ENCODE measurements at places on chromosomes 16 and 17. TPM values are rescaled to one million over a fixed set of nuclear protein-coding genes. Genes with fewer than 3 reads are reported as not detected.

NOD2 gene
- total RNA-seq, result not detected

ZDHHC7 gene
- total RNA-seq, result 55.0 TPM

KRT39 gene
- total RNA-seq, result 0.18 TPM

BBS2 gene
- 46.6 TPM for total RNA-seq

DNA sequence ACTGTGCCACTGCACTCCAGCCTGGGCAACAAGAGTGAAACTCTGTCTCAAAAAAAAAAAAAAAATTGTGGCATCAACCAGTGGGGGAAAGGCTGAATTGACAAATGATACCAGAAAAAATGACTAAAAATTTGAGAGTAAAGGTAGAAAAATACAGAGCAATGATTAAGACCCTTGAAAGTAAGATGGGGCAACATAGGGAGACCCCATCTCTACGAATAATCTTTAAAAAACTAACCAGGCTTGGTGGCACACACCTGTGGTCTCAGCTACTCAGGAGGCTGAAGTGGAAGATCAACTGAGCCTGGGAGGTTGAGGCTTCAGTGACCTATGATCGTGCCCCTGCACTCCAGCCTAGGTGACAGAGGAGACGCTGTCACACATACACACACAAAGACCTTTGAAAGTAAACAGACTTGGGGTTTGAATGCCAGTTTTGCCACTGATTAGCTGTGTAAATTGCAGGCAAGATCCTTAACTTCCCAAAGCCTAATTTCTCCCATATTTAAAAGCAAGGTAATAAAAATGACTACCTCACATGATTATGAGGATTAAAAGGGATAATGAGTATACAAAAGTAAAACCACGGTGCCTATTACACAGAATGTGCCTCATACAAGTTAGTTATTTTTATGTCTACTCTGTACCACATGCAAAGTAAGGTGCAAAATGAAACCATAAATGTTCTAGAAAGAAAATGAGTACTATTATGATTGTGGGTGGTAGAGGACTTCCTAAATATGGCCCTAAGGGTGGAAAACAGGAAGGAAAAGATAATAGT lies 21.7 kb upstream of the PAFAH1B1 start:
- no peak for DNase-seq

- no peak for DNase-seq
These were observed 24.5 kb downstream of the TBX2 start for GRCh38 chr17:61423967-61424649.

DNA sequence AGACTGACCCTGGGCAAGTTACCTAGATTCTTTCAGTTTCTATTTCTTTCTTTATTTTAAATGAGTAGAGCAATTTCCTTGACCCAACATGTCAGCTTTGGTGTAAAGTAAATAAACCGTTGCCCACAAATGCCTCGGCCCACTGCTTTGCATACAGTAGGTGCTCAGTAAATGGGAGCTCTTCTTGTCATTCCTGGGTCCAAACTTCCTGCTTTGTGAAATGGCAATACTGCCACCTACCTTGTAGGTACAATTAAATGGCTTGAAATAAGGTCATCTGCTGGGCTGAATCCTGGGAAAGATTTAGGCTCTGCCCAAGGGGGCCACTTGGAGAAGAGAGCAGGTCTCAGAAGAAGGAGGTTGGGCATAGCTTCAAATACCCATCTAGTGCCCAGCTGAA lies 253.0 kb downstream of the HS3ST3B1 start:
- DNase-seq, result peak; percentile 34

GRCh38 chr16:88077328-88078108 lies 126.3 kb downstream of the BANP start:
- DNase-seq, result no peak

DNA sequence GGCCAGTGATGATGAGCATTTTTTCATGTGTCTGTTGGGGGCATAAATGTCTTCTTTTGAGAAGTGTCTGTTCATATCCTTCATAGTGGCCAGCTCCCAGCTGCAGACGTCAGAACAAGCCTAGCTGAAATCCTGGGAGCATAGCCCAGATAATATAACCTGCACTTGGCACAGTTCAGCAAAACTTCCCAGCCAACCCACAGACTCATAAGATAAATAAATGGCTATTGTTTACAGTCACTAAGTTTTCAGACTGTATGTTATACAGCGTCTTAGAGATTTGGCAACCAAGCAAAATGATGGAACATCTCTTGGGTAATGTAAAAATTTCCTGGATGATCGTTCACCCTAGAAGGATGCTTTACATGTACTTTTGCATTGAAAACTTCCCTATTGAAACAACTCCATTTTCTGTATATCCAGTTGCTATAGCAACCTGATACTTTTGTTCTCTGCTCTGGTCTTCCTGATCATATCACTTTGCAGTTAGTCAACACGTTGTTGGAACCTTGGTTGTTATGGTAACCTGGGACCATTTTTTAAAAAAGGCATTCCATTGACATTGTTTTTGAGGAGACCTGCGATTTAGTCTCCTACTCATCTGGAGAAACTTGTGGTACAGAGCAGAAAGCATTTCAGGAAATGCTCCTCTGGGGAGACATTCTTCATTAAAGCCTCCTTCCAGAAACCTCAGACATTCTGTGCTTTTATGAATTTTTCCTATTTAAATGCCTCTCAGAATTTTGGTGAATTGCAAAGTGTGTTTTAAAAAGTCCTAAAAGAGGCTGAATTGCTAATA lies 378.7 kb downstream of the HS3ST4 start:
- no peak for DNase-seq

DNA sequence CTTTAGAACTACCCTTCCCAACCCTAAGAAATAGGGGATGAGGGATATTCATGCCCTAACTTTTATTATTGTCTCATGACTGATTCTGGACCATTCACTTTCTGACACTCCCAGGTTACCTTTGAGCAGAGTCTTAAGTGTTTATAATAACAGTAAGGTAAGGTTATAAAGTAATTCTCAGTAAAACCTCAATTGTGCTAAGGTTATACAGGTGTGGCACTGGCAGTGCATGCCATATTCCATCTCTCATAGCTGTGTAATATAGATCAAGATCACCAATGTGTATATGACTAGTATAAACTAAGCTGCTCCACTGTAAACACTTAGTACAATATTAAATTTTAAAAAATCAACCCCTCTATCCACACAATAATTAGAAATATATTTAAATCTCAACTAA lies 89.1 kb downstream of the KCNJ2 start:
- no peak for DNase-seq

- no peak for DNase-seq
These were observed 62.1 kb downstream of the GAN start for GRCh38 chr16:81376880-81377279.

DNA sequence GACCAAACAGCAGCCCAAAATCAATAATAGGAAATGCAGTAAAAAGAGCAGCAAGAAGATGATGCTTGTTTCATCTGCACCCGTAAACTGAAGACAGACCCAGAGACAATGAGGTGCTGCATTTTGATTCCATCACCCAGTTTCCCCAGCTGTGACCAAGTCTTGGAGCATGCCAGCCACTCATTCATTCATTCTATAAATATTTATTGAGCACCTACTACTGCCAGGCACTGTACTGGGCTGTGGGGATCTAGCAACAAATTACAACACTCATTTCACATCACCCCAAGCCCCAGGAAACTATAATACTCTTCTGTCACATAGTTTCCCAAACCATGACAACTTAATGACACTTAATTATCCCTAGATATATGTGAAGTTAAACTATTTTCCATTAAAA lies 79.2 kb downstream of the TOX3 start:
- no peak for DNase-seq

GRCh38 chr17:15267996-15268395 lies 2.9 kb upstream of the PMP22 start:
- DNase-seq, result no peak

- no peak for DNase-seq
These were observed 124.5 kb upstream of the LHX1 start for GRCh38 chr17:36812762-36813161.

GRCh38 chr16:23945243-23945642 lies 109.5 kb downstream of the PRKCB start:
- no peak for DNase-seq
